ENCODE measurements at places on chromosomes 2 and 18.
A peak's percentile ranks its signal among the peaks of the same experiment; 100 is the strongest.

GRCh38 chr2:239193401-239193811 lies 207.4 kb downstream of the HDAC4 start:
- no peak for DNase-seq

DNA sequence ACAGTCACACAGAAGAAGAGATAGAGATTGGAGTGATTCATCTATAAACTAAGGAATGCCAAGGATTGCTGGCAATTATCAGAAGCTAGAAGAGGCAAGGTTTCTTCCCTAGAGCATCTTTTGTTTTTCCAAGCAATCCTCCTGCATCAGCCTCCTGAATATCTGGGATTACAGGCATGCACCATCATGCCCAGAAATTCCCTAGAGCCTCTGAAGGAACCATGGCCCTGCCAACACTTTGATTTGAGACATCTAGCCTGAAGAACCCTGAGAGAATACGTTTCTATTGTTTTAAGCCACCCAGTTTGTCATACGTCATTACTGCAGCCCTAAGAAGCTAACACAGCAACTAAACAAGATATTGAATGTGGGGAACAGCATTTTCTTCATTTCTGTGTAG lies 525.0 kb downstream of the ERBB4 start:
- peak; percentile 63 for DNase-seq

- no peak for DNase-seq
Observed at GRCh38 chr18:33745871-33746545, 168.0 kb downstream of the ASXL3 start.

- peak; percentile 96 for DNase-seq
Observed at GRCh38 chr2:40348665-40349064, 103.2 kb downstream of the SLC8A1 start.

DNA sequence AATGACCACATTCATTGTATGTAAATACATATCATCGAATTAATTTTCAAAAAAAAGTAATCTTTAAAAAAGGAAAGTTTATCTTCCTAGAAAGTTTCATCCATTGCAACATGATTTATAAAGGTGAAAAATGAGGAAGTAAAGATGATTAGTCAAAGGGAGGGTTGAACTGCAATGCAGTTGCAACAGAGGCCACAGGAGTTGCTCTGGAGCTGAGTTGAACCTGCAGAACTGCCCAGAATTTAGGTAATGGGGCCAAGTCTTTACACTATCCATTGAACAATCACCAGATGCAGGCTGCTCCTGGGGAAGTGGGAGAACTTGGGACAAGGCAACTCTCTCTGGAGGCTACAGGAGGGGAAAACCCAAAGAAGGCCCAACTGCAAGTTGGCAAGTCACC lies 390.7 kb downstream of the METTL4 start:
- DNase-seq = no peak

DNA sequence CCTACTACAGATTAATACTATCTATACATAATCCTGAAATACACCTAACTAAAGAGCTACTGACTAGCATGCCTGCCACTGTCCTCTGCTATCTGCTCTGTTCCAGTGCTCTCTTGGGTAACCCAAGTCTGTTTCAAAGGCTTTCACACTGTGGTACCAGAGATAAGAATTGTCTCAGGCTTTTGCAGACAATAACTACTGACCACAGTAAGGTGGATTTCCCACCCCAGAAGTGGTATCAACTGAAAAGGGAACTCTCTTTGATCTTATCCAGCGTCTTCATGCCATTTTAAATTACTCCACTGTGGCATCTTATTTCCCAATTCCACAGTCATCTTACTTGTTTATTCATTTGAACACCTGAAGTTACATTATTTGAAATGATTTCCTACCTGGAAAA lies 190.2 kb downstream of the IKZF2 start:
- DNase-seq = no peak

GRCh38 chr18:72783530-72783929 lies 84.3 kb downstream of the NETO1 start:
- peak; percentile 0 for DNase-seq

DNA sequence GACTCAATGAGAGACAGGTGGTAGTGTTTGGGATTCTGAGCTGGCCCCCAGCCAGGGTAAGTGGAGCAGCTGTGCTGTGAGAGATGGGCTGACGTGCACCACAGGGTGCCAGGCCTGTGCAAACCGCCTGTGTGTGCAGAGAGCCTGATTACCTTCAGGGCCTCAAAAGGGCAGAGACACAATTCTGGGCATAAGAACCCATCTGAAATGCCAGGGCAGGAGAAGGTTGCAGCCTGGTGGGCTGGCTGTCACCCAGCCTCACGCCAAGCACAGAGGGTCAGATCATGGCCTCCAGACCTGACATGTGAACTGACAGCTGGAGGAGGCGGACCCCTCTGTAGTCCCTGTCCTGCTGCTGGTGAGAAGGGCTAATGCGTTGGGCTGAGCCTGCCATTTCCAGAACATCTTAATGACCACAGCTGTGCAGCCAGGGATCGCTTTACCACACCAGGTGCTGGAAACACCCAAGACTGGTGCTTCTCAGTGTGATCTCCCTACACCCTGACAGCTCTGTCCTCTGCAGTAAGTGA lies 100.9 kb downstream of the ARL4C start:
- no peak for DNase-seq

Data from fibroblast of skin of scalp (primary cell).